ENCODE measurements at places on chromosomes 12 and 14.

DNA sequence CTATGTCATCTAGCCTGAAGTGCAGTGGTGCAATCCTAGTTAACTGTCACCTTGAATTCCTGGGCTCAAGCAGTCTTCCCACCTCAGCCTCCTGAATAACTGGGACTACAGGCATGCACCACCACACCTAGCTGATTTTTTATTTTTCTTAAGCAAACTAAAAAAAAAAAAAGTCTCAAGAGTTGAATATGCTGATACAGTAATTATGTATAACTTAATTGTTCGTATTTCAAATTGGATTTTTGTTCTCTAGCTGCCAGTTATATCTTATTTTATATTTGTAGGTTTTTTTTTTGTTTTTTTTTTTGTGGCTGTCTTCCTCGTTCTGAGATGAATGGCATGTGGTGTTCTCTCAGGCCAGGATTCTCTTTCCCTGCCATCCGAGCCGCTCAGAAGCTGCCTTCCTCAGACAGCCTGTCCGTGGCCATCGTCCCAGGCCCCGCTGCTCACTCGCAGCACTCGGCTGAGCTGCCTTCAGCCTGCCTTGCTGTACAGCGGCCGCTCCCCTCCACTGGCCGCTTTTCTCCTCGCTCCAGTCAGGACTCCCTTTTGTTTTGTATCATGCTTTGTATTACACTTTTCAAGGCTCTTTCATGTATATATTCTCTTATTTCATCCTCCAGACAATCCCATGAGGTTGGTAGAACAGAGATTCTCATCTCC, 53.3 kb downstream of the WDR20 start:
- DNase-seq: no peak

DNA sequence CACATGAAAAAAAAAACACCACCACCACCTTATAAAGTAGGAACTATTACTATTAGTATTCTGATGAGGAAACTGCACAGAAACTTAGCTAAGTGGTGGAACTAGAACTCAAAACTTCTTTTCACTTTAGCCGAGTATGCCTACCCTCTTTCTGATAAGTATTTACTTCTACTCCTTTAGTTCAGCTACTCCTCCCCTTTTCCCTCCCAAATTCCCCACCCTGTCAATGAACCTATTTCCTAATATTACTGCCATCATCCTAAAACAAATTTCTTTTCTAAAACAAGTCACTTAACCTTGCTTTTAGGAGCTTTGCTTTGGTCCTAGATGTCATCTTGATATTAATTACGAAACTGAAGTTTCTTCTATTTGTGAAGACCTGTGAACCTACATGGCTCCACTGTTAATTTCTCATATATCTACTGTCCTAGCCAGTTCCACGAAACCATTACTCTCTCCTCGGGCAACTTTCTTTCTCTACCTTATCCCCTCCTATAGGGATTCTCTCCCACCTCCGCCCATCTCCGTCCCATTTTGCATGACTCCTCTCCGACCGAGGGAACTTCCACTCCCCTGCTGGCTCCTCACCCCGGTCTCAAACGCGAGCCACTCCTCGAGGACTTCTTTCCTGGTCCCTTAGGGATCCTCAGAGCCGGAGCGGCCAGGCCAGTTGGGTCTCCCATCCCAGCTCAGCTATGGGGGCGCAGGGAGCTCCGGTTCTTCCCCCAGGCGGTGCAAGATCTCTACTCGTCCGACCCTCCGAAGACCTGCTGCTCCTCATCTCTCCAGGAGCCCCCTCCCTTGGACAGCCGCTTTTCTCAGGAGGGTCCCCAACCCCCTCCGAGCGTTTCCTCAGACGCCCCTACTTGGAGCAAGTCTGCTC, 1.1 kb downstream of the NUMB start:
- no peak for DNase-seq

GRCh38 chr12:82961835-82962234, 275.1 kb downstream of the TMTC2 start:
- no peak for DNase-seq

GRCh38 chr14:32022938-32023466, 54.1 kb upstream of the ARHGAP5 start:
- DNase-seq: no peak

DNA sequence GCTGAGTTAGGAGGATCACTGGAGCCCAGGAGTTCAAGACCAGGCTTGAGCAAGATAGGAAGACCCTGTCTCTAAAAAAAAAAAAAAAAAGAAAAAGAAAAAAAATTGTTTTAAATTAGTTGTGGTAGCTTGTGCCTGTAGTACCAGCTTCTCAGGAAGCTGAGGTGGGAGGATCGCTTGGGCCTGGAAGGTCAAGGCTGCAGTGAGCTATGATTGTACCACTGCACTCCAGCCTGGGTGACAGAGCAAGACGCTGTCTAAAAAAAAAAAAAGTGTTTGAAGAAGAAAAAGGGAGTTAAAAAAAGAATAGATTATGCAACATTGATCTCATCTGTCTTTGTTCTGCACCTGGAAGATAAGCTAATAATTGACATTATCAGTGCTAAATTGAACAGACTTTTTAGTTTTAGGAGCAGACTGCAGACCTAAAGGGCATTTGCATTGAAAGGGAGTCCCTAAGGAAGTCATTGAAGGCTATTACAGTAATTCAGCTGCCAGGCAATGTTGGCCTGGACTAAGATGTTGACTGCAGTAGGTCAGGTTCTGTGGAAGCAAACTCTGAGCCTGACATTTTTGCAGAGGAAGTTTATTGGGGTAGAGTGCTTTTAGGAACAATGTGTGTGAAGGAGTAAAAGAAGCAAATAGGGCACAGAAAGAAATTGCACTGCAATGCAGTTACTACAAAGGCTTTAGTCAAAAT, 215.8 kb downstream of the PCNX1 start:
- no peak for DNase-seq

GRCh38 chr14:97113339-97113738, 316.2 kb downstream of the VRK1 start:
- DNase-seq: no peak

DNA sequence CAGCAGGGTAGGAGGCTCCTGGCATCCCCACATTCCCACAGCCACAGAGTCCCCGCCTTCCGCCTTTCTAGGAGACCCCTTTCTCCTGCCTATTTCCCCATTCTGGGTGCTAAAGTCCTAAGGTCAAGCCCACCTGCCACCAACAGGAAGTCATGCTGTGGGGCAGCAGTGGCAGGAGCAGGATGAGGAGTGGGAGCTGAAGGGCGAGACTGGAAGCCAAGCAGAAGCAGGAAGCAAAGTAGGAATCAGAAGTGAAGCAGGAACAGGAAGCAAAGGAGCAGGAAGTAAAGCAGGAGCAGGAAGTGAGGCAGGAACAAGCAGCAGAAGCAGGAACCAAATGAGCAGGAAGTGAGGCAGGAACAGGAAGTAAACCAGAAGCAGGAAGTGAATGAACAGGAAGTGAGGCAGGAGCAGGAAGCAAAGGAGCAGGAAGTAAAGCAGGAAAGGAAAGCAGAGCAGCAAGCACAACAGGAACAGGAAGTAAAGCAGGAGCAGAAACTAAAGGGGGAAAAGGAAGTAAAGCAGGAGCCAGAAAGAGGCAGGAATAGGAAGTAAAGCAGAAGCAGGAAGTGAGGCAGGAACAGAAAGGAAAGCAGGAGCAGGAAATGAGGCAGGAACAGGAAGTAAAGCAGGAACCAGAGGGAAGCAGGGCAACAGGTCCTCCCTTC, 38.3 kb upstream of the RIMBP2 start:
- DNase-seq: no peak

DNA sequence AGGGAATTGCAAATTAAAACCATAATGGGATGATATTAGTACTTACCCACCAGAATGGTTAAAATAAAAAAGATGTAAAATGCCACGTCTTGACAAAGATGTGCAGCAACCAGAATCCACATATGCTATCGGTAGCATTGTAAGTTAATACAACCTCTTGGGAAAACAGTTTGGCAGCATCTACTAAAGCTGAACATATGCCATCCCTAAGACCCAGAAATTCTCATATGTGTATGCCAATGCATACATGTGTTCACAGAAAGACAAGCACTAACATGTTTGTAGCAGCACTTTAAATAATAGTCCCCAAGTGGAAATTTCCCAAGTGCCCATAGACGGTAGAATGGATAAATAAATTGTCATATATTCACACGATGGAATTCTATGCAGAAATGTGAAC, 28.3 kb upstream of the SLC5A8 start:
- DNase-seq: no peak

DNA sequence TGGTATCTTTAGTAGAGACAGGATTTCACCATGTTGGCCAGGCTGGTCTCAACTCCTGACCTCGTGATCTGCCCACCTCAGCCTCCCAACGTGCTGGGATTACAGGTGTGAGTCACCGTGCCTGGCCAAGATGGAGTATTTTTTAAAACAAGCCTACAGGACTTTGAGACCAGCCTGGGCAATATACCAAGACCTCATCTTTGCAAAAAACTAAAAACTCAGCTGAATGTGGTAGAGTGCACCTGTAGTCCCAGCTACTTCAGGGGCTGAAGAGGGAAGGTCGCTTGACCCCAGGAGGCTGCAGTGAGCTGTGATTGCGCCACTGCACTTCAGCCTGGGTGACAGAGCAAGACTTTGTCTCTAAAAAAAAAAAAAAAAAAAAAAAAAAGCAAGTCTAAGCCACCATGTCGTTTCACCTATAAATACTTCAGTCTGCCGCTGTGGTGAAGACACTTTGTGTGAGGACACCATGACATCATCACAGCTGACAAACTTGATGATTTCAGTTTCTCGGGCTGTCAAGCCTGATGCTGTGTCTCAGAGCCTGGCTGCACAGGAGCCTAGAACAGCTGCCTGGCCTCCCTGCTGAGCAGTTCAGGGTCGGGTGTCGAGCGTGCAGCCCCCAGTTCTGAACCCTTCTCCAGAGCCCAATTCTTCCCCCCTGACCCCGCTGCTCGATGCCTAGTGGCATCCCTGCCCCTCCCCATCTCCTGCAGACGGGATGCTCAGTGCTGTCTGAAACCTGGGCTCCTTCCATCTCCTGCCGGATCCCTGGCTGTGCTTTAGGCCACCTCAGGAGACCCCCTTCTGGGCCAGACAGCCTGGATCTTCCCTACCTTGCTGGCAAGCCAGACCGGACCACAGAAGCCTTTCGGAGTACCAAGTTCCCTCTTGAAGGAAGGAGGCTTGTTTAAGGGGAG, 119.2 kb upstream of the EVL start:
- DNase-seq: no peak

- no peak for DNase-seq
These were observed 120.0 kb downstream of the KCNA5 start for GRCh38 chr12:5163661-5164060.
